IMR-90 (cell line): ENCODE measurements at places on chromosomes 6 and 20.

DNA sequence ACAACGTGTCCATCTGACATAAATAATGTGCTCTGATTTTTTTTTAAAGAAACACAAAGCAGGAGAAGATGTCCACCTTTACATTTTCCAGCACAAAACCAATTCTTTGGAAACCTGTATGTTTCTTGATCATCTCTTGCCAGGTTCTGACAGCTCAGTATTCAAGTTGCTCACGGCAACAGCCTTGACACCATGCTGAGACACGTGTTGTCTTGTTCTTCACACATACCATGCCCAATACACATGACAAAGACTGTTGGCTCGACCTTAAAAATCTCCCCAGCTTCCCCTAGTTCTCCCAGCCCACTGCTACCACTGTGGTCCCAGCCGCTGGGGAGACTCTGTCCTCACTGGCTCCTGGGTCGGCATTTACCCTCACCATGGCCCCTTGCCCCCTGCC lies 518.9 kb downstream of the PREX1 start:
- no peaks in the 10 kb centered on the region for H3K4me1 ChIP-seq
- H3K27me3 ChIP-seq: peaks cover 30% of the 10 kb centered on the region
- DNase-seq: no peak

DNA sequence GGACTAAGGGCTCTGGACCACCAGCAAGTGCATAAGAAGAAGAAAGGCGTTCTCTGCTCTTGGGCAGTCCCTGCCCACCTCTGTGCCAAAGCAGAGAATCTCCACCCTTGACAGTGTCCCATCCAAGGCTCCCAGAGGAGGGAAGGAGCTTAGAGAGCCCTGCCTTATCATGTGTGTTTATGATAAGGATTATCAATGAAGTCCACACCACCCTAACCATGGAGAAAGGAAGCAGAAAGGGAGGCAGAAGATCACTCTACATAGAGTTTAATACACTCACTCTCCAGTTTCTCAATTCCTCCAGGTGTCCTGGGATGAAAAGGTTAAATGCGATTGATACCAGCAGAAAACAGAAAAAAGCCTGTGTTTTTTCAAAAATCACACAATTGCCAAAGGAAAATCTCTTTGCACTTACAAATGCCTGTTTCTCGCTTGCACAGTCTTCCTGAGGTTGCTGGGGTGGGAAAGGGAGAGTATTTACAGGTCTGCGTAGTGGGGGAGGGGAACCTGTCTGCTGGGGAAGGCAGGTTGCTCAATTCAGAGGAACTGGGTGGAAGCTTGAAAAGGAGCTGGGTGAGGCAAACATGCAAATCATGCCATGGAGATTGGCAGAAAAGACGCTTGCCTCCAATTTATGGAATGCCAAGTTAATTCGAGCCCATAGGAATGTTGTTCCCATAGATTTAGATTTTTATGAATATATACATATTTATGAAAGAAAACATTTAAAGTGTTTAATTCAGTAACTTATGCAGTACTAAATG lies 104.0 kb downstream of the EYA2 start:
- no peak for DNase-seq
- H3K4me1 ChIP-seq: no peaks in the 10 kb centered on the region
- H3K27me3 ChIP-seq: no peaks in the 10 kb centered on the region
- H3K27ac ChIP-seq: no peak overlapping the region
- H3K4me3 ChIP-seq: no peak overlapping the region
- no peaks in the 10 kb centered on the region for H3K36me3 ChIP-seq

DNA sequence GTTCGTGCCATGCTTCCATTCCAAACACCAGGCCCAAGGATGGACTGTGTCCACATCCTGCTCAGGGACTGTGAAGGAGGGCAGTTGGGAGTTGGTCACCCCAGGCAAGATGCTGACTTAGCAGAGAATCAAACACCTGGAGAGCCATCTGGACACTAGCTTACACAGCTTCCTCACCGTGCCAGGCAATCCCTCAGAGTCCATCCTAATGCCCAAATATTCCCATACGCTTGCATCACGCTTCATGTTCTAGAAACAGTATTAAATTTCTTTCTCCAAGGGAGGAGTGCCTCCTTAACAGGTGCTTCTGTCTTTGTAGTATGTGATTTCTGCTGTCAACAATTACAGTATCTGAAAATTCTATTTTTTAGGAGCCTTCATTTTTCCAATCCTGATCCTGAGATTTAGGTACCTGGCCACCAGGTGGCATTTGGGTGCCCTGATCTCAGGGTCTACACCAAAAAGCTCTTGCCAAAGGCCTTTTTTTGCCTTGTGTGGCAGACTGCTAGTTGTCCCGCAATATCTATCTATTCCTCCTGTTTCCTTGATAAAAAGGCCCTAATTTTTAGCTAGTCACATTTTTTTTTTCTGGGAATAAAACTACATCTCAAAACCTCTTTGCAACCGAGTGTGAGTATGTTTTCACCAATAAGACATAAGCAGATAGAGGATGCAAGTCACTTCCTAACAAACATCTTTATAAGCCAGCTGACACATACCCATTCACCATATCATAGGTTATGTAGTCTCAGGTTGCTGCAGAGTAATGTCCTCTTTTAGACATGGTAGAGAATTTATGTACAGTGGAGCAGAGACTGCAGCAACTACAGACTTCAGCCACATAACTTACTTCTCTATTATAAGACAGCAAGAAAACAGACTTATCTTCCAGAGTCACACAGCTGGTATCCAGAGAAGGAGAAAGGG lies 85.0 kb downstream of the PREP start:
- H3K27ac ChIP-seq: no peak overlapping the region
- no peaks in the 10 kb centered on the region for H3K27me3 ChIP-seq
- peaks cover 10% of the 10 kb centered on the region for H3K36me3 ChIP-seq
- no peaks in the 10 kb centered on the region; the same call in 1 of the 2 replicates for H3K4me1 ChIP-seq

DNA sequence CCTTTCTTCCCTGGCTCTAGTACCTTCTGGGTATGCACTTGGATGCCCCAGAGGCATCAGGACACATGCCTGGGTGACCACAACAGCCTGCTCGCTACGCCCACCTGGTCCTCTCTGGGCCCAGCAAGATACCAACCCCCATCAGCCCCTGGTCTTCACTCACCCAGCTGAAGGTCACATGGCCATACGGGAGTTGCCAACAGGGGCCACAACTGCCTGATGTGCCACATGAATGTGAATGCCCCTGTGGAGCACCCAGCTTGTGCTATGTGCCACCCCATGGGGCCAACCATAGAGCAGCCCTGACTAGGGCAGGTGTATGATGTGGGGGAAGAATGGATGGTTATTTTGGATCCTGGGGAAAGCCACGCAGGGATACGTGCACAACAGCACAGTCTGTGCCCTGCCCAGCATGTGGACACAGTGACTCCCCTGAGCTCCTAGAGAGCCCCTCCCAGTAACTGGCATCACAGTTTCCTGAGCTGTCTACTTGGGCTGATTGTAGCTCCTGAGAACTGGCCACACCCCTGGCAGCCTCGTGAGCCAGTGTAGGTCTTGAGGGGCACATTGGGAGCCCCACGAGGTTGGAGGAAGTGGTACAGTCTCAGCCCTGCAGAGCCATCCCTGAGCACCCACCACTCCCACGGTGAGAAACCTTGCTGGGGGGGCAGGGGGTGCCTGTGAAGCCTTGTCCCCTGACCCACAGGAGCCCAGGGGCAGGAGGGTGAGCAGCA lies 10.5 kb upstream of the PCMTD2 start:
- H3K4me1 ChIP-seq: no peaks in the 10 kb centered on the region
- no peak for DNase-seq
- peaks cover 57% of the 10 kb centered on the region for H3K27me3 ChIP-seq
- H3K27ac ChIP-seq: no peak overlapping the region
- no peak overlapping the region for H3K4me3 ChIP-seq

DNA sequence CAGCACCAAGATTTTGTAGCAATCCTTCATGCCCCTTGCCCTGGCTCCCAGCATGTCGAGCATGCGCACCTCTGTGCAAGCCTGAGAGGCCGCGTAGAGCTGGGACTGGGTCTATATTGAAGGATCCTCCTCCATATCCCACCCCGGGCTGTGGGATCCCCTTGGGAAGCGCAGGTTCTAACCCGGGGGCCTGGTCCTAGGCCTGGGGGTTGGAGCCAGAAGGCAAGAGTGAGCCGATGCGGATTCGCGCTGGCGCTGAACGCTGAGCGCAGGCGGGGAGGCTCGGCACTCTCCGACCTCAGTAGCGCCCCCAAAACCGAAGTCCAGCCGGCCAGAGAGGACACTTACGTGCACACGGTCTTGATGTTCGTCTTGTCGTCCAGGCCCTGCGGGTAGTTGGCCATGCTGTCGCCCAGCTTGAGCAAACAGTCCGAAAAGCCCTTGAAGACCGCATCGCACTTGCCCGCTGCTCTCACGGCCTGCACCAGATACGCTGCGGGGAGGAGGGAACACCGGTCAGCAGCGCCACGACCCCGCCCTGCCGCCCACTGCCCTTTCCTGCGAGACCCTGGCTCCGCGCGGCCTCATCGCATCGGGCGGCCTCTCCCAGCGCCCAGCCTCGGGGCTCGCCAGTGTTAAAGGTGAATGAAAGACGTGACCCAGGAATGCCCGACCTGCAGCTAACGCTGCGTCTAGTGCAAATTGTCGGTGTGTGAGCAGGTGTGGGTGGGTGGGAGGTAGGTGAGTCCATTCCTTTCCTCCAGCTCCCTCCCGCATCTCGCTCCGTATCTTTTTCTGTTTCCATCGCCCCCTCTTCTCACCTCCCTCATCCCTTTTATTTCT lies 4.5 kb downstream of the NRN1 start:
- H3K27me3 ChIP-seq: peaks cover 94% of the 10 kb centered on the region
- H3K36me3 ChIP-seq: no peaks in the 10 kb centered on the region
- no peak for DNase-seq
- no peak overlapping the region for H3K27ac ChIP-seq
- H3K4me3 ChIP-seq: no peak overlapping the region
- no peaks in the 10 kb centered on the region; the same call in 1 of the 2 replicates for H3K4me1 ChIP-seq

DNA sequence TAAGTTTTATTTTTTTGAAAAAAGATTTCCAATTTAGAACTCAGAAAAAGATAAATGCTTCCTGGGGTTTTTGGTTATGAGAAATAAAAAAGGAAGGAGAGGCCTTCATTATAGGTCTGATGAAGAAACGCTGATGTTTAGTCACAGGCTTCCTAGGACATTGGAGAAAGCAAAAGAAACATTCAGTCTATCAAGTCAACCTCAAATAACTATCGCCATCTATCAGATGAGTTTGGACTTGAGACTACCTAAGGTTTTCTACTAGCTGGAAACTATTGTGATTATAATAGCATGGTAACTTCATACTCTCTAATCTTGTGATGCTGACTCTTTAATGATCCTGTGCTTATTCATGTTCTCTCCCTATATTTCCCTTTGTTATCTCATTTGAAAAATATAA lies 171.3 kb downstream of the TPBG start:
- no peaks in the 10 kb centered on the region for H3K4me1 ChIP-seq
- no peak for DNase-seq
- no peak overlapping the region for H3K27ac ChIP-seq
- H3K36me3 ChIP-seq: no peaks in the 10 kb centered on the region
